Activated CD4-positive, alpha-beta T cell treated with anti-CD3 and anti-CD28 coated beads, Interleukin-2, amount 50 U/mL, for 48 hours (primary cell): ENCODE measurements at places on chromosomes 5 and 9.

DNA sequence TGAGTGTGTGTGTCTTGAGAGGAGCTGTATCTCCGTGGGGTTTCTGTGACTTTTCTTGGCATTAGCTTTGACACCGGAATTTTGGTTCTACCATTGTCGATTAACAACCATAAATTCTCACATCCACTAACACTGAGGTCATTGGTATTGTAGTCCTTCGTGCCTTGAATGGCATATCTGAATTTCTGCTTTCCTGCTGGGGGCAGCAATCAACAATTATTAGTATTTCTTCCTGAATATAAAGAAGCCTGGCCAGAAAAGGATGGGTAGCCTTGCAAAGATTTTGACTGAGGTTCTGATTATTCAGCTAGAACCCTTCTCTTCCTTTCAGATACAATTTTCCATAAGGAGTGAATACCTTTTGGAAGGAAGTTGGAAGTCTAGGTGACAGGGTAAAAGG, 33.5 kb upstream of the SHOC1 start:
- DNase-seq: no peak

- DNase-seq: no peak
Observed at GRCh38 chr5:125125031-125125823, 378.8 kb upstream of the ZNF608 start.

DNA sequence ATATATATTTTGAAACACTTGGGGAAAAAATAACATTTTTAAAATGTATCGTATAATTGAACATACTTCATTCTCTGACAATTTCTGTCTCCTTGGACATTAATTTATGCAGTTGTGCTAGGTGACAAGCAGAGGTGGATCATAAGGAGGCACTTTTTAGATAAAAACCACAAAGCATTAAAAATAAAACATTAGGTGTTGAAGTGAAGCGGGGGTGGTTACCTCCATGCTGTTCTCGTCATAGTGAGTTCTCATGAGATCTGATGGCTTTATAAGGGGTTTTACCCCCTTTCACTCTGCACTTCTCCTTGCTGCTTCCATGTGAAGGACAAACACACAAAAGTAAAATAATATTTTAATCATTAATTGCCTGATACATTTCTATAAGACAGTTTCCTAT, 11.9 kb upstream of the COX7C start:
- DNase-seq: no peak

DNA sequence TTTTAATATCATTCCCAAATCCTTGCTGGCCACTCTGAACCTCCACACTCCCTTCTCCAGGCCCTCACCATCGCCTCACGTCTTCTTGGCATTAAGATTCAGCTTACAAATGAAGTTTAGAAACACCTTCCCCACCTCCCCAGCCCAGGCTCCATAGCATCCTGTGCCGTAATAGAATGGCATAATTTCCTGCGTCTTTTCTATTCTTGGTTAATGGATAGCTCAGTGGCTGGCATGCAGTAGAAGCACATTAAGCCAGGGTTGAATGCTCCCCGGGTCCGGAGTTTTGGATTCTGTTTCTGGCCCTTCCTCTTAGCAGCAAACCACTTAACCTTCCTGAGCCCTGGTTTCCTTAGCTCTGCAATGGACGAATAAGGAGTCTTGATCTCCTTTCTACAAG, 13.8 kb downstream of the WWC1 start:
- DNase-seq: no peak

GRCh38 chr9:134063571-134064450, 4.0 kb downstream of the BRD3 start:
- DNase-seq: no peak

- DNase-seq: no peak
Observed at GRCh38 chr5:132951897-132952296, 11.5 kb downstream of the AFF4 start.

- no peak for DNase-seq
Observed at GRCh38 chr9:124779368-124780059, 2.6 kb downstream of the OLFML2A start.

GRCh38 chr5:10637944-10638343, 74.1 kb downstream of the ANKRD33B start:
- DNase-seq: no peak

DNA sequence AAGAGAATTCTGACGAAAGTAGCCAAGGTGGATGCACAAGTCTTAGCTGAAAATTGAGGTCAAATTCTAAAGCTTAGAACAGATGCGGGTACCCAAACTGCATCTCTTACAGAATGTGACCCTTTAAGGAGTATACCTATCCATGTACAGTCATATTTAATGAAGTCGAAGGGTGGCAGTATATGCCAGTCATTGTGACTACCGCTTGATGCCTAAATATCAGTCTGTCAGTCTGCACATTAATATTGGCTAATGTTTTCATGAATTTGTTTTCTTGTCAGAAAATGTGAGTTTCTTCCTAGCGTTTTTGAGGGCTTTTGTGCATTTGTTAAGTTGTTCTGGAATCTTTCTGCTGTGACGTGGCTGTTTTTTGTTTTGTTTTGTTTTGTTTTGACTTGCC, 264.5 kb upstream of the ELAVL2 start:
- no peak for DNase-seq
